ENCODE measurements at places on chromosomes 12 and 14.

DNA sequence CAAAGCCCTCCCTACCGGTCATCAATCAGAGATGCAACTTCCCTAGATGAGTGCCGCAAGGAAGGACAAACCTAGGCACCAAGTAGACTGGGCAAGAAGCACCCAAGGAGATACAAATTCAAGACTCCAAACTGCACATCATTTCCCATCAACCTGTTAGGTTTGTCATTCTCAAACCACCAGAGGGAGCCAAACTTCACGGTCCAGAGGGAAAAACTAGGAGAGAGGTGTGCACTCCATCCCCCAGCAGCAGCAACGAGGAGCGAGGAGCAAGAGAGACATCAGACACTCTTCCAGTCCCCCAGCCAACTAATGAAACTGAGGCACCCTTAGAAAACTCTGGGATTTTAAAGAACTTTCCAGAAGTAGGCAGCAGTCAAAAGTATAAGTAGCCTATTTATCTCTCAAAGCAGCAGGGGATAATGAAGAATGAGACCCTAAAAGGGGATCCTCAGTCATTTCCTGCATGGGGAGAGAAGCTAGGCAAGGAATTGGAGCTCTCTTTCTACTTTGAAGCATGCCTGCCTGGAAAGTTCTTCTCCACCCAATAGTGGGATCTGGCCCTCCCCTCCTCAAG is 37.0 kb upstream of the NT5DC3 start:
- DNase-seq = peak; percentile 36

- DNase-seq = no peak
Measured at GRCh38 chr12:94178054-94178453, 29.7 kb downstream of the PLXNC1 start.

DNA sequence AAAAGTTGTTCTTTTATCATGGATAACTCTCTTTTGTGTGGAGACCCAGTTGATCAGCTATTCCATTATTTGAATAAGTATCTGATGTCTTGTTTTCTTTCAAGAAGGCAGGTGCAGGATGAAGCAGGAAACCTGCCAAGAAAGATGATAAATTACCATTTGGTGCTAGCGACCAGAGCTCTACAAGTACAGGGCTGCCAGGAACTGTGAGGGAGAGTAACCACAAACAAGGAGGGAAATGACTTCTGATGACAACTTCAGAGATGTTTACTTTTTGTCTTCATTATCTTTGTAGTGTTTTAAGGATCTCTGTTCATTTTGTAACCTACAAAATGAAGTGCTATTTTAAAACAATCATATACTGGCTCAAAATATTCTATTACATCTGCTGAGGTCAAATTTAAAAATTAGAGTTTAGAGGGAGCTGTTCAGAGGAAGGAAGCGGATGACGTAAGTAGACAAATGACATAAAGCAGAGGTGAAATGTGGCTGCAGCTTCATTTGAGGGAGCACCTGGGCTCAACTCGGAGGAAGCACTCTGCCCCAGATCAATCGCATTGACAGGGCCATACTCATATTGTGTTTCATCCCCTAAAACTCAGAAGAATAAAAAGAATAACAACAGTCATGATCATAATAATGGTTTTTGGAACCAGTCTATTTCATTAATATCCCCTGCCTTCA is 226.8 kb downstream of the C12orf42 start:
- DNase-seq = no peak

DNA sequence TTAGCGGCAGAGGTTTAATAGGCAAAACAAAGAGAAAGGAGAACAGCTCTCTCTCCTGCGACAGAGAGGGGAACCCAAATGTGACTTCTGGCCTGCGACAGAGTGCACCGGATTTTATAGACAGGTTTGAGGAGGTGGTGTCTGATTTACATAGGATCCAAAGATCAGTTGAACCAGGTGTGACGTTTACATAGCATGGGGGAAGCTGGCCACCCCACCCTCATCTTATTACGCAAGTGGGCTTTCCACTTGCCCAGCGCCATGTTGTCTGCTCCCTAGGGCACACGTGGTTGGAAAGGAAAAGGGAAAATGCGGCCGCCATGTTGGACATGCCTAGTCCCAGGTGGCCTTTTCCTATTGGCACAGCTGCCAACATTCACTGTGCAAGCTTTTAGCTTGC is 17.4 kb downstream of the BCL2L14 start:
- no peak for DNase-seq

DNA sequence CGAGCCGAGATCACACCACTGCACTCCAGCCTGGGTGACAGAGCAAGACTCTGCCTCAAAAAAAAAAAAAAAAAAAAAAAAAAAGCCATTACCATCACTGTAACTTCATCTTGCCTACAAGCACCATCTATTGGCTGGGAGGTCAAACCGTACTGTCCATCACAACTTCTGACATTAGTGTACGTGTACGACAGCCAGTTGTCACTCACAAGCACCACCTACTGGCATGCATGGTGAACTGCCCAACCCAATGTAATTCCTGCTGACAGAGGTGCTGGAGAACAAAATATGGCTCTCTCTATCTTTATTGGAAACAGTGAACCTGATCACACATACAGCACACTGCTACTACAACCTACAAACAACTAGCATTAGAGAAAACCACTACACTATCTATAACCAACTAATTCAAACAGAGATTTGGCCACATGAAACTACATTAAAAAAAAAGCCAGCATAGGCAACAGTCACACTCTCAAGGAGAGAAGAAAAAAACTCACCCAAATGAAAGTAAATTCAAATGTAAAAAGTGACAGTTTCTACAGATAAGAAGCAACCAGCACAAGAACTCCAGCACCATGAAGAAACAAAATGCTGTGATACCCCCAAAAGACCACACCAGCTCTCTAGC is 82.3 kb downstream of the PUS7L start:
- DNase-seq = no peak

GRCh38 chr12:121577443-121578180 is 3.2 kb downstream of the KDM2B start:
- no peak for DNase-seq

- DNase-seq = no peak
Measured at GRCh38 chr12:124713041-124713435, 145.6 kb upstream of the NCOR2 start.

GRCh38 chr14:79534703-79535353 is 676.5 kb downstream of the DIO2 start:
- DNase-seq = no peak

- no peak for DNase-seq
Measured at GRCh38 chr14:101360054-101360911, 201.0 kb upstream of the DIO3 start.

DNA sequence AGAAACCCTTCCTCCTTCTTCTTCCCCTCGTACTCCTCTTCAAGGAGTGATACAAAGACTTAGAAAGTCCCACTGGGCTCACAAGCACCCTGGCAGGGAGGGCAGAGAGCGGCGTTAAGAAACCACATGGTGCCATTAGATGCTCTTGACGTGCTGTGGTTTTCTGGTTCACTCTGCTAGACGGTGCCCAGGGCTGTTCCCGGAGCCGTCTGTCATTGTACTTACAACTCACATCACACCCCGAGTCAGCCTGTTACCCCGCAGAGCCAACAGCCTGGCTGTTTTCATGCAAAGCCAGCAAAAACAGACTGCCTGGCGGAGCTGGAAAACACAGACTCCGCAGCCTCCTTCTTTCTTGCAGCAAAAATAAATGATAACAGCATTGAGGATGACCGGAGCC is 232.6 kb upstream of the TBX3 start:
- DNase-seq = no peak

- no peak for DNase-seq
Measured at GRCh38 chr12:95187865-95188415, 29.3 kb downstream of the FGD6 start.

DNA sequence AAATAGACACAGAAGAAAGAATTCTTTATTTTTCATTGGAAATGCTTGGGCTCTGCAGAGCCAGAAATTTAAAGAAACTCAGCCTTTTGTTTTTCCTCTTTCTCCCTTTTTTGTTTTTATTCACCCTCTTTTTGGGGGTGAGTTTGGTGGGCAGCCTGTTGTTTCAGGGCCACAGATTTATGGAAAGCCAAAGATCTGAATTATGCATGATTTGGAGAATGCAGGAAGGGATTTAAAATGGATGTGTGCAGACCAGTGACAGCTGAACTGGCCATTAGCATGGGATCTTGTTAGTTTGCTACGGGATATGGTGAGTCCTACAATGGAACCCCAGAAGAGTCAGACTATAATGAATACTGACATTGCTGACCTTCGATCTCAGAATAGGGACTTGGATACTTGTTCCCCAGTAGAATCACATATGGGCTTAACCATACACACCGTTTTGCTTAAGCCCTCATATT is 7.7 kb upstream of the ATXN2 start:
- no peak for DNase-seq

GRCh38 chr12:91773749-91774429 is 371.8 kb downstream of the BTG1 start:
- DNase-seq = no peak

GRCh38 chr14:89767131-89767530 is 187.4 kb downstream of the EFCAB11 start:
- no peak for DNase-seq

- no peak for DNase-seq
Measured at GRCh38 chr14:69931960-69932359, 52.7 kb downstream of the SMOC1 start.

GRCh38 chr12:94616203-94616729 is 34.1 kb downstream of the TMCC3 start:
- DNase-seq = no peak

DNA sequence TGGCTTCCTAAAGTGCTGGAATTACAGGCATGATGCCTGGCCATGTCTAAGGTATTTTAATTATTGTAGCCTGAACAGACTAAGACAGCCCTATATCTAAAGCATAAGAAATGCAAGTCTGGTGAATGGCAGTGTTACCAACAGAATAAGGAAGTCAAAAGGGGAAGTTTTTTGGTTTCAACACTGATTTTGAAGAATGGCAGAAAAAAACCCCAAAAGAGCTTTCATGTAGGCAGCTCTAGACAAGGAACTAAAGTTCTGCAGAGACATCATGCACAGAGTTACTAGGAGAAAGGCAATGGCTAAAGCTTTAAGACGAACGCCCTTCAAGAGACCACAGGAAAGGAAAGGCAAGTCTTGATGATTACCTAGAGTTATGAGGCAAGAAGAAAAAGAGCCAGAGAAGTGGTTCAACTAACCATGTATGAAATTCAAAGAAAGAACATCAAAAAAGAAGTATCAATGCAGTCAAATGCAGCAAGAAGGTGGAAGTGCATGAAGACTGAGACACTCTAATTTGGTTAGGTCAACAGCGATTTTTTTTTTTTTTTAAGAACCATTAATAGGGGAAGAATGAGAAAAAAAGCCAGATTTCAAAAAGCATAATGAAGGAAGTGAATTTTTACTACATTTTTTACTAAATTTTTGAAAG is 50.8 kb downstream of the RPS6KA5 start:
- no peak for DNase-seq

DNA sequence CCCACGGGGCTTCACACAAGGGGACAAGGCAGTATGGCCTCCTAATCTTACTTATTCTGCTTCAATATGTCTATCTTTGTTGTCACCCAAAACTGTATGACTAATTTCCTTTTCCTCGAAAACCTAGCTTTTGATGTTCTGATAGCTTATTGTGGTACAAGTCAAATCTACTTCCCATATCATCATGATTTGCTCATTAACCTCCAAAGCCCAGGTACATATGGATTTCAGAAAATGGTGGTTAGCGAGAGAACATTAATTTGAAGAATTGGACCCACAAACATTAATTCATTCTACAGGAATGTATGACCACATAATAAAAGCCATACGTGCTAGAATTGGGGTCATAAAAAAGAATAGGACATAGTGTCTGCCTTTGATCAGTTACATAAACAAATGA is 412.5 kb downstream of the CCDC91 start:
- DNase-seq = no peak

DNA sequence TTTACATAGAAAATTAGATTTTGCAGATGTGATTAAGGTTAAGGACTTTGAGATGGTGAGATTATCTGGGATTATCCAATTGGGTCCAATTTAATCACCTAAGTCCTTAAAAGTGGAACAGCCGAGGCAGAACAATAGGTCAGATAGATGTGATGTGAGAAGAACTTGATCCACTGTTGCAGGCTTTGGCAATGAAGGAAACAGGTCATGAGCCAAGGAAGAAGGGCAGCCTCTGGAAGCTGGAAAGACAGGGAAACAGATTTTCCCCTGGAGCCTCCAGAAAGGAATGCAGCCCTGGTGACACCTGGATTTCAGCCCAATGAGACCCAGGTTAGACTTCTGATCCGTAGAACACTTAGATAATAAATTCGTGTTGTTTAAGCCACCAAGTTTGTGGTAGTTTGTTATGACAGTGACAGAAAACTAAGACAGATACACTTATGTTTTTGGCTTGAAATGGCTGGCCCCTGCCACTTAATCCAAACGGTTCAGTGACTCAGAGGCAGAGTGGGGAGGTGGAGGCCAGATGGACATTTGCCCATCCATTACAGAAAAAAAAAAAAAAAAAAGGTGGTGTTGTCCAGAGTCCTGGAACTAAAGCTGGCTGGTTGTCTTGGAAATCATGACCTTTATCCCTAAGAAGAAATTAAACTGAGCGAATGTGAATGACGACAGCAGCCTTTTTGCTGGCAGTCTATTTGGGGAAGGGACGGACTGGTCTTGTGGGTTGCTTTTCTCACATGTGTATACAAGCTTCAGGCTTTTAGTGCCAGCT is 181.9 kb upstream of the NRXN3 start:
- no peak for DNase-seq

DNA sequence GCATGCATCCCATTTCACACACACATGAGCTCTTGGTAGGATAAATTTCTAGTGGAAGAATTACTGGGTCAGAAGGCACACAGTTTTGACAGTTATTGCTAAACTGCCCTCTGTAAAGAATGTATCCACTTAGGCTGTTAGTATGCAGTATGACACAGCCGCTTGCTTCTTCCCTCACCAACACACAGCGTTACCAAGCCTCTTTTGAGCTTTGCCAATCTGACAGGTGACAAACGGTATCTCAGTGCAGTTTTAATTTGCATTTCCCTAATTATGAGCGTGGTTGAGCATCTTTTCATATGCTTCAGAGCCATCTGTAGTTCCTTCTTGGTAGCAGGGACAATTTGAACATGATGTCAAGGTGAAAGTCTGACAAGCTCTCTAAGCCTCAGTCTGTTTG is 42.9 kb downstream of the HRK start:
- DNase-seq = no peak

GRCh38 chr12:121618659-121619233 is 7.6 kb upstream of the ORAI1 start:
- DNase-seq = no peak
